ENCODE measurements at places on chromosomes 7 and 10.
A peak's percentile ranks its signal among the peaks of the same experiment; 100 is the strongest.

GRCh38 chr7:139561-140243 lies 52.7 kb upstream of the FAM20C start:
- no peak for DNase-seq

GRCh38 chr7:8773518-8773917 lies 340.1 kb downstream of the NXPH1 start:
- no peak for DNase-seq

GRCh38 chr10:100723770-100724530 lies 21.4 kb upstream of the PAX2 start:
- no peak for DNase-seq

GRCh38 chr7:95925971-95926370 lies 153.6 kb downstream of the DYNC1I1 start:
- DNase-seq = no peak

DNA sequence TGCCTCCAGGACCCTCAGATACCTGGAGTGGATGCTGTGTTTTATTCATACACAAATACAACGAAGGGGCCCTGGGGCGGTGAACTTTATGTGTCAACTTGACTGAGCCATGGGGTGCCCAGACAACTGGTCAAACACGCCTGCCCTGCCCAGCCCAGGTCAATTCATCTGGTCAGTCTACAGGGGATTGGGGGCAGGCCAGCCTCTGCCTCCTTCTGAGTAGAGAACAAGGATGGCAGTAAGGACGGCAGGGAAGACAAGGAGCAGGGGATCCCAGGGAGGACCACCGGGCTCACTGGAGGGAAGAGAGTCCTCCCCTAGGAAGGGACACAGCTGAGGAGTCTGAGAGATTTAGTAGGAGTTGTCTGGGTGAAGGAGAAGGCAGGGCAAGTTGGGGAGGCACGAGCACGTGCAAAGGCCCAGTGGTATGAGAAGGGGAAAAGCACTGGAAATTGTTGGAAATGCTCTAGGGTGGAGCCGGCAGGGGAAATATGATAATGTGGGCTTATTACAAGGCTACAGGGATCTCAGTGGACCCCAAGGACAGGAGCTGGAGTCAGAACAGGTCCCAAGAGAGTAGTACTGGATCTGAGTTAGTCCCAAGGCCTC lies 63.4 kb downstream of the MYL10 start:
- no peak for DNase-seq

GRCh38 chr10:131735577-131735976 lies 165.2 kb upstream of the PPP2R2D start:
- DNase-seq = no peak

DNA sequence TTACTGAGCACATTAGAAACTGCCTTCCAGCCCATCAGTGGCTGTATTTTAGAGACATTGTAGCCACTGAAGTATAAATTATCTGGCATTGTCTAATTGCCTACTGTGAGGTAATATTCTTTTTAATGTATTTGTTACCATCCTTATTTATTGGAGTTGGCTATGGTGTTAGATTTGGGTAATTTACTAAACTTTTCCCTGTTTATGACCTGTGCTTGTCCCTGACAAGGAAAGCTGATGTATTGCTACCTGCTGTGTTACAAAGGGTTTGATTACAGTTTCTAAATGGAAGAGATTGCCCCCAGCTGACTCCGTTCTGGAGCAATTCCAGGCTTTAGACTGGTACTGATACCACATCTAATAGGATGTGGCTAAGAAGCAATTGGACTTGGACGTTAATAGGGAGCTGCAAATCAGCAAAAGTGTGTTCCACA lies 12.3 kb upstream of the ASCC1 start:
- DNase-seq = no peak

- no peak for DNase-seq
Measured at GRCh38 chr10:69653561-69653960, 23.5 kb downstream of the FAM241B start.

DNA sequence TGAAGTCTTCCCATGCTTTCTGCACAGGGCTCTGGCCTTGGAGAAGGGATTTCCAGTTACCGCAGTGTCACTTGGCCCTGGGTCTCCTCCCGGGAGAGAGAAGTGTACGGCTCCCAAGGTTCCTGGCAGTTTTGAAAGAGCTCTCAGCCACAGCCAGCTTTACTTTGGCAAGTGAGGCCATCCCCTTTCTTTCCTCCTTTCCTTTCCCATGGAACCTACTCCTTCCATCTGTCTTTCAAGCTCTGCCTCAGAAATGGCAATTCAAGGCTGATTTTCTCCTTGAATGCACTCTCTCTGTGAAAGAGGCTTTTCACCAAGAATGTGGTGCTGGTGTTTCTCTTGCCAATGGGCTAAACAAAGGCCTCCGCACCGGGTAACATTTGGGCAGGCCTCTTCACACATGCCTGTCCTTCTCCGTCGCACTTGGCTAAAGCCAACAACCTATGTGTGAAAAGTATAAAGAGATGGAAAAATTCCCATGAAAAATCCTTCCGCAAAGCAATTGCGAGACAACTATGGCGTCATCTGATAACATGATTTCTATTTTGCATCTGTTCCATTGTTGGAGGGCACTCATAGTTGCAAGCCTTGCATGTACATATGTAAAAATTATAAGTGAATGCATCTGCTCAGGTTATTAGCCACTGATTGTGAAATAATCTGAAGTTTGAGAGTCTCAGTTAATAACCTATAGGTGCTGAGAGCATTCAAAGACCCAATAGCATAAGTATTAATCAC lies 125.4 kb downstream of the PFKFB3 start:
- no peak for DNase-seq

DNA sequence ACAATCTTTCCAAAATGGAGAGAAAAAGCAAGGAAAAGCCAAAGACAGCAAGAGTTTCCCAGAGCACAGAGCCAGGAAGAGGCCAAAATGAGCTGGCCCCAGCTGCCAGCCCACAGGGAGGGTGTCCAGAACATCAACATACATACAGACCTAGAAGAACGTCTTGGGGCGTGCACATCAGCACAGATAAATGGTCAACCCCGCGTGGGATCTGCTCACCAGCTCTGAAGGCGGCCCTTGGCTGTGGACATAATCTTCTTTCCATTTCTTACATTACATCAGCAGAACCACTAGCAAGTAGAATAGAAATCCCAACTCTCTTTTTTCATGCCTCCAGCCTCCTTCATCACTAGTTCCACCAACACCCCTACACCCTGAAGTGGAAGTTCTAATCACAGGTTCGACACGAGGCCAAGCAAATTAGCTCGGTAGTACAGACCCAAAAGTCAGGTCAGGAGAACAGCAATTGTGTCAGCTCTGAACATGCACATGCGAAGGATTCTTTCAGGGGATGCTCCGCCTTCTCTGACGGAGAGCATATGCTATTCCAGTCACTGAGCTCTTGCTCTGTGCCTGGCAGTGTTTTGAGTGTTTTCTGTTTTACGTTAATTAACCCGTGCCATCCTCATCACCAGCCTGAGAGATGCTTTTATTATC lies 16.4 kb downstream of the SH3PXD2A start:
- DNase-seq = no peak

DNA sequence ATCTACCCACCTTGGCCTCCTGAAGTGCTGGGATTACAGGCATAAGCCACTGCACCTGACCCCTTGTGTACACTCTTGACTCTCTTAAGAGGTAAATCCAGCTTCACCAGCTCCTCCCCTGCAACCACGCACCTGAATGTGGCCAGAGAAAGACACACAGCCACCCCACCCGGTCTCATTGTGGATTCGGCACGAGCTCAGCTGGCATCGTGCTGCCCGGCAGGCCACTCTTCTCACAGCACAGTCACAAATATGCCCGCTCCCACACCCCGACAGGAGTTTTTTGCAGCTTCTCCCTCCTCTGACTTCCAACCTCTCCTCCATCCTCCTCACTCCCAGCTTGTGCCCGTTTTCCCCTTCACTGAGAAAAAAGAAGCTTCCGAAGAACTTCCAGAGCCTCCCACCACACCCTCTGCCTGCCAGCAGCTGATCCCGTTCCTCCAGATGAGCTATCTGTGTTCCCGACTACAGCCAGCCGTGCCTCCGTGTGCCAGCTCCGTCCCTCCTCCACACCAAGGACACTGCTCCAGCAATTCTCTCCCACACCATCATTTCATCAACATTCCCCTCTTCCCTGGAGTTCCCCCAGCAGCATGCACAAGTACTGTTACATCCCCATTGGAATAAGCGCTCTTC lies 8.0 kb upstream of the SMARCD3 start:
- DNase-seq = no peak

DNA sequence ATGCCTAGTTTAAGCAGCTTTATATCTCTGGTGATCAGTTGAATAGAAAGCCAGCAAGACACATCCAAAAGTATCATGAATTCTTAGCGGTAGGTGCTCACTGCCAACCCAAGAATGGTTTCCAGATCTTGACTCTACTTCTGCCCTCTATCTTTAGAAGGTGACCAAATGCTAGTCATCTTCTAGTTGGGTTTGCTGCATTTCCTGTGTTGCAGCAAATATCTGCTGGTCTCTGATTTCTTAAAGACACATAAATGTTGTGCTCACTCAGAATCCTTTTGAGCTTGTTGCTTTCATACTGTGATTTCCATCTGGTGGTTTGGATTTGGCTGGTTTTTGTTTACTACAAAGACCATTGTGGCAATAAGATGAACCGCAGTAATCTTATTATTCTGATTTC lies 2.2 kb downstream of the CDC123 start:
- DNase-seq = no peak

- DNase-seq = no peak
Measured at GRCh38 chr10:54587971-54588370, 213.1 kb downstream of the PCDH15 start.

GRCh38 chr10:31179091-31179680 lies 139.8 kb upstream of the ZEB1 start:
- DNase-seq = no peak

GRCh38 chr10:93288679-93289634 lies 193.2 kb downstream of the MYOF start:
- DNase-seq = peak; percentile 15

DNA sequence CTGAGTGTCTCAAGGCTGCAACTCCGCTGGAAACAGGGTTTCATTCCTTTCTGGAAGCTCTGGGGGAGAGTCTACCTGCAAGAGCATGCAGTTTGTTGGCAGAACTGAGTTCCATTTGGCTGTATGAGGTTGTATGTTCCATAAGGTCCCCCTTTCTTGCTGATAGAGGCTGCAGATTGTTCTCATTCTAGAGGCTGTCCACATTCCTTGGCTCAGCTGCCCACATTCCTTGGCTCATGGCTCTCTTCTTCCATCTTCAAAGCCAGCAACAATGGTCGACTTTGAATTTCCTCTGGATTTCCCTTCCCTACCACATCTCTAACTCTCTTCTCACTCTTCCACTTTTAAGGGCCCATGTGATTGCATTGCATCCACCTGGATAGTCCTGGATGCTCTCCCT lies 147.3 kb upstream of the CDCA7L start:
- no peak for DNase-seq

GRCh38 chr7:95817866-95818640 lies 45.7 kb downstream of the DYNC1I1 start:
- no peak for DNase-seq

DNA sequence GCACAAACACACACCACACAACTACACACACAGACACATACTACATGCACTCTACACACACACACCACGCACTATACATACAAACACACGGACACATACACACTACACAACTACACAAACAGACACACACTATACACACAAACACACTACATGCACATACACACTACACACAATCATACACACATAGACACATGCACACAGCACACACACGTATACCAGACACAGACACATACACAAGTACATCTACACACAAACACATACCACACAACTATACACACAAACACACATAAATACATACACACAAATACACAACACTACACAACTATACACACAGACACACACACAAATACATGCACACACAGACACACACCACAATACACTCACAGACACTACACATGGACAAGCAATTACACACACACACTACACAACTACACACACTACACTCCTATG lies 4.6 kb downstream of the GPR15LG start:
- no peak for DNase-seq

DNA sequence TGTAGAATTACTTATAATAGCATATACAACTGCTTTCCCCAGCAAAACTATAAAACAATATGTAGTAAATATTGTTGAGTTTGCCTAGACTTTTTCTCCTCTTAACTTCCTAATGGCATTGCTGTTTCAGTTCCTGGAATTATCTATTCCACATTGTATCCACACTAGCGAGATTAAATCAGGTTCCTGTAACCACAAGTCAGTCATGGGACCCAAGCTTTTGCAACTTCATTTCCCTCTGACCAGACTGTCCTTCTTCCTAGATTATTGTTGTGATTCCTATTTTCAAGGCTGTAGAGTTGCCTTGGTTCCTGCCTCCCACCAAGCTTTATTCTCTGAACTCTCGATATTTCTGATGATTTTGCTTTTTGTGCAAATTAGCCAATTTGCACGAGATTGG lies 173.3 kb upstream of the ZNF804B start:
- DNase-seq = no peak

DNA sequence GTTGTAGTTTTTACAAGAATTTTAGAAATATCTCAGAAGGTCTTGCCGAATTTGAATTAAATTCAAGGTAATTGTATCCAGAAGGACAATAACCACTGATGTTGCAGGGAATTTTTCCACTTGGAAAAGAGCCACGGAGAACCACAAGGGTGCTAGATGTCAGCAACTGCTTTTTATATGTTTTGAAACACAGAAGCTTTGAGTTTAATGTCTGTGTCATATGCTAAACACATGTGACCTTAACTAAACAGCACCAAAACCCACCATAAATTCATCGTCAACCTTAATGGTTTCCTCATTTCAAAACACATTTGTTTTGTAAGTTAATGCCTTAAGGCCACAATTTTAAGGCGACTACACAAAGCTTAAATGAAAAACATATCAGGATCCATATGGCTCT lies 106.9 kb downstream of the COL28A1 start:
- no peak for DNase-seq

DNA sequence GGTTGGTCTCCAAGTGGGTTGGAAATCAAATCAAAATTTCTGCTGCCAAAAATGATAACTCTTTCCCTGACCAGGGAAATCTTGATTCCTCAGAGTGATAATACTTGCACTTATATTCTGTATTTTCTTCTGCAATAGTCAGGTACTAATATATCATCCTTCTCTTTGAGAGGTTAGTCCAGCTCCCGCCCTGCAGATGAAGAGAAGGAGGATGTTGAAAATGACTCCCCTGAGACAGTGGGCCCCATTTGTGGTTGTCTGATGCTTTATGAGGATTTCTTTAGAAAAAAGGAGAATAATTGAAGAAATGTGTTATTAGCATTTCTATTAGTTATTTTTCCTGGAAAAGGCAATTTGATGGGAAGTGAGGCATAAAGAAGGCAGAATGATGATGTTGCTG lies 213.0 kb downstream of the SEC23IP start:
- no peak for DNase-seq
